ENCODE measurements at places on chromosomes 2 and 18. TPM values are rescaled to one million over a fixed set of nuclear protein-coding genes. Genes with fewer than 3 reads are reported as not detected.

GRCh38 chr2:43819491-43820163 is 19.0 kb downstream of the ABCG5 start:
- DNase-seq: no peak

- DNase-seq: no peak
These were observed 55.7 kb downstream of the DNMT3A start for GRCh38 chr2:25286025-25286400.

- peak; percentile 30 for DNase-seq
These were observed 843.2 kb downstream of the LRRTM4 start for GRCh38 chr2:76679025-76679396.

DNA sequence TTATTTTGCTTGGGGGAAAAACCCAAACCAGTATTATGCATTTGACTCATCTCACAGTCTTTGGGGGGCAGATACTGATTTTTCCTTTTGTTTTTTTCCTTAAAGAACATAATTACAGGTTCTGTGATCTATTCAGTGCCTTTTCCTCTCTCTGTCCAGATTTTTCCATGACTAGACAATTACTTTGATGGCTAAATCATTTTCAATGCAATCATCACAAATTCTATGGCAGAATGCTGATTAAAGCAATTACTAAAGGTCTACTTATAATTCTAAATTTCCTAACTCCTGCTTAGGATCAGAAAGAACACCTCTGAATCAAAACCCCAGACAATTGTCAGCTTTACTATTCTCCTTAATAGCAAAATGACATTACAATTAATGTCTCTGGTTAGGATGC is 38.8 kb downstream of the POLR1A start:
- DNase-seq: no peak

DNA sequence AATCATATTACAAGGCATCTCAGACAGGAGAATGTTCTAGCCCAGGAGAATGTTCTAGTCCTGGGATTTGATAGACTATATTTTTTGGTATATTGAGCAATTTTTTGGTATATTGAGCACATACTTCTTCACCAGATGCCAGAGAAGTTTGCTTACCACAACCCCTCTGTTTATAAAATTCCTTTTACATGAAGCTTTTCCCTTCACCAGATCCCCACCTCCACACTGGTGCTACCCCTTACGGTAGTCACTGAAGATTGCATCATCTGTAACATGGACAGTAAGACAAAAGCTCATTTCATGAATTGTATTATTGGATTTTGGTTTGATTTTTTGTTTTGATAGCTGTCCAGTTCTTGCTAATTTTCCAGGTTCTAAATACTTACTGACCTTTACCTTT is 7.2 kb upstream of the HNMT start:
- DNase-seq: peak; percentile 76

RTP5 gene
- not detected for total RNA-seq

GRCh38 chr18:5073026-5073944 is 123.8 kb downstream of the AKAIN1 start:
- no peak for DNase-seq

GRCh38 chr2:223760838-223761502 is 76.4 kb downstream of the AP1S3 start:
- DNase-seq: peak; percentile 98

NFATC1 gene
- 2.0 TPM for total RNA-seq

DNA sequence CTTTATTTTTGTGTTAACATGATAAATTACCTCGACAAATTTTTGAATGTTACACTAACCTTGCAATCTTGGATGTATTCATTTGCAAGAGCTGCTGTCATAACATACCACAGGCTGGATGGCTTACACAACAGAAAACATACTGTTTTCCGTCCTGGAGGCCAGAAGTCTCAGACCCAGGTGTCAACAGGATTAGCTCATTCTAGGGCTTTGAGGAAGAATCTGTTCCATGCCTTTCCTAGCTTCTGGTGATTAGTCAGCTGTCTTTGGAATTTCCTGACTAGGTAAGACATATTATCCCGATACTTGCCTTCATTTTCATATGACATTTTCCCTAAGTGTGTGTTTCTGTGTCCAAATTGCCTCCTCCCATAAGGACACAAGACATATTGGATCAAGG is 188.6 kb upstream of the CDH19 start:
- peak; percentile 32 for DNase-seq

- DNase-seq: no peak
These were observed 28.9 kb downstream of the PPP1CB start for GRCh38 chr2:28780496-28780895.

- DNase-seq: no peak
These were observed 11.2 kb downstream of the SCG2 start for GRCh38 chr2:223590964-223591363.

DNA sequence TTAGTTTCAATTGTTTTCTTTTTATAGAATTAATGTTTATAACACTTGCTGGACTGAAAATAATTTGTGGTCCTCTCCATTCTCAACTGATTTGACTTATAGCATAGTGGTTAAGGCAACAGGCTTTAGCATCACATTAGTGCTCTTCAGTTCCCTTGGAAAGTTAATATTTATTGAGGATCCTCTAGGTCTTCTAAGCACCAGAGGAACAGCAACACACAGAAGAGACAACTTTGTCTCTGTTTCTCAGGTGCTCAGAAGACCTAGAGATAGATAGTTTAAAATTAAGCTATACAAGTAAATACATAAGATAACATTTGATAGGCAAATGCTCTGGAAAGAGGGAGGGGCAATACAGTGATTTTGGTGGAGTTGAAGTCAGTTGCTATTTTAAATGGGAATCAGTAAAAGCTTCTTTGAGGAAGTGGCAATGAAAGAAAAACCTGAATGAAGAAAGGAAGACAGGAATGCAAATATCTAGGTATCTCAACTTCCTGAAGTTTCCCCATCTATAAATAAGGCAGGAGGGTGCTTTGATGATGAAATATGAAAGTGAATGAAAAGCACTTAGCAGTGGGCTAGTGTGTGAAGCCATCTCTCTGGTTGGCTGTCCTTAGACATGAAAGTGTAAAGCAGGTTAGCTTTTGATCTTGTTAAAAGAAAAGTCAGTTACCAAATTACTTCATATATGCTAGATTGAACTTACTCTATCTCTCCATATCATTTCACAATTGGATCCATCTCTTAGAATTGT is 7.9 kb downstream of the NEUROD1 start:
- no peak for DNase-seq

GRCh38 chr2:229087267-229087666 is 183.8 kb downstream of the PID1 start:
- no peak for DNase-seq

- DNase-seq: no peak
These were observed 10.0 kb downstream of the INPP4A start for GRCh38 chr2:98454500-98455235.

- DNase-seq: no peak
These were observed 35.0 kb upstream of the GLI2 start for GRCh38 chr2:120700659-120701058.

NOSTRIN gene
- 0.44 TPM for total RNA-seq

Data from MCF 10A (cell line).